NCI-H2171 (cell line): ENCODE measurements at places on chromosomes 3 and 15.

- no peak for DNase-seq
Observed at GRCh38 chr15:71136793-71137518, 21.7 kb downstream of the THSD4 start.

GRCh38 chr3:32498992-32499391 is 3.7 kb downstream of the CMTM6 start:
- no peak for DNase-seq

GRCh38 chr15:38672273-38672672 is 107.7 kb upstream of the RASGRP1 start:
- DNase-seq, result no peak

- DNase-seq, result no peak
Observed at GRCh38 chr3:106792716-106793115, 584.5 kb upstream of the CCDC54 start.

GRCh38 chr15:91216000-91216399 is 115.9 kb downstream of the SV2B start:
- DNase-seq, result no peak

- no peak for DNase-seq
Observed at GRCh38 chr15:98841419-98841970, 166.1 kb downstream of the PGPEP1L start.
